Right ventricle myocardium inferior (tissue), 1 donor: ENCODE measurements at places on chromosomes 6 and 20. TPM values are rescaled to one million over a fixed set of nuclear protein-coding genes. Genes with fewer than 3 reads are reported as not detected.

Gene PRRT1
- total RNA-seq = 0.46 TPM

Gene ADGB
- total RNA-seq = not detected

Gene APOBEC2
- total RNA-seq = 246 TPM

Gene POPDC3
- total RNA-seq = 47.8 TPM

Gene ADTRP
- total RNA-seq = not detected

DNA sequence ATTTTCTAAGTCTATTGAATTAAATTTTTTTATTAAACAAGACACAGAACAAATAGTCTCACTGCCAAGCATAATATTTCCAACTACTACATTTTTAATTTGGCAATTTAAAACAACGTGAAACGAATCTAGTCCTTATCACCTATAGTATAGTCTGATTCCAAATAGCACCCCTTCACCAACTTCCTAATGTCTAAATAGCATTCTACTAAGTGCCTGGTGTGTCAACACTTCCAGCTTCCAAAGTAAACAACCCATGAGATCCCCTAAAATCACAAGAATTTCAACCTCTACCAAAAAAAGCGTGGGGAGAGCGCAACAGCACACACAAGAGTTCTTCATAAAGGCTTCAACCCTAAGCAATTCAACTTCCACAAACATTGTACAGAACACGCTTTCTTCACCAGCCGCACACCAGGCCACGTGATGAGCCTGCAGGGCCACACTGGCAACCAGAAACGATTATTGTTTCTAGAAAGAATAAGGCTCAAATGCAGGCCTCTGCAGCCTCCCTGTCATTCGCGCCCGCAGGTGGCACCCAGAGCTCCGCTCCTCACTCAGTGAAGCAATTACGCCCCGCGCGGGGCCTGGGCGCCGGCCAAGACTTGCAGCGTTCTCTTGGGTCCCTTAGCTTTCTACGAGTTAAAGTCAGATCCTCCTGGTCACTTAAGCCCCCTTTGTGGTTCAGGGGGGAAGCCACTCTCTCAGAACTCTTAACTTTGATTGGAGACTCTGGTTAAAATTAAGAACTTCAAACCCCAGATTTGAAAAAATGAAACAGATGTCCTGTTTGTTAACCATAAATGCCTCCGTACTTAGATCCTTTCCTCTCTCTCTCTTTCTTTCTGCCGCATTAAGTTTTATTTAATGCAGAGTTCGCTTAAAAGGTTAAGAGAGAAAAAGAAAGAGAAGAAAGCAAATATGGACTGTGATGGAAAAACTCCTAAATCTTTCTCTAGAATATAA is 18.3 kb downstream of the SIM1 start:
- DNase-seq = no peak

- no peak for DNase-seq
Measured at GRCh38 chr6:80792151-80792550, 685.7 kb downstream of the BCKDHB start.

DNA sequence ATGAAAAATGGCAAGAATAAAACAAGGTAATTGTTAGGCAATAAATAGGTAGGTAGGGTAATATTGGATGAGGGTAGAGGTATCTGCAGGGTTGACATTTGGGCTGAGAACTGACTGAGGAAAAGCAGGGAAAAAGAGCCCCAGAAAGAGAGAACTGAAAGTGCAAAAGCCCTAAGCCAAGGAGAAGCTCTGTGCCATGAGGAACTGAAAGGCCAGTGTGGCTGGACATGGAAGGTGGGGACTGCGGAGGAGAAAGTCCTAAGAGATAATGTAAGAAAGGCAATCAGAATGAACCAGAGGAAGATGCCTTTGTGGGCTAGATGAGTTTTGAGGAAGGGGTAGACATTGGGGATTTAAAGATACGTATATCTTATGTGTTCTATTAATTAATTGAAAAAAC is 9.9 kb upstream of the HIVEP2 start:
- peak; percentile 32 for DNase-seq

- DNase-seq = no peak
Measured at GRCh38 chr6:147510929-147511590, 2.6 kb downstream of the SAMD5 start.

- no peak for DNase-seq
Measured at GRCh38 chr6:44024574-44025219, 102.6 kb downstream of the MRPL14 start.

DNA sequence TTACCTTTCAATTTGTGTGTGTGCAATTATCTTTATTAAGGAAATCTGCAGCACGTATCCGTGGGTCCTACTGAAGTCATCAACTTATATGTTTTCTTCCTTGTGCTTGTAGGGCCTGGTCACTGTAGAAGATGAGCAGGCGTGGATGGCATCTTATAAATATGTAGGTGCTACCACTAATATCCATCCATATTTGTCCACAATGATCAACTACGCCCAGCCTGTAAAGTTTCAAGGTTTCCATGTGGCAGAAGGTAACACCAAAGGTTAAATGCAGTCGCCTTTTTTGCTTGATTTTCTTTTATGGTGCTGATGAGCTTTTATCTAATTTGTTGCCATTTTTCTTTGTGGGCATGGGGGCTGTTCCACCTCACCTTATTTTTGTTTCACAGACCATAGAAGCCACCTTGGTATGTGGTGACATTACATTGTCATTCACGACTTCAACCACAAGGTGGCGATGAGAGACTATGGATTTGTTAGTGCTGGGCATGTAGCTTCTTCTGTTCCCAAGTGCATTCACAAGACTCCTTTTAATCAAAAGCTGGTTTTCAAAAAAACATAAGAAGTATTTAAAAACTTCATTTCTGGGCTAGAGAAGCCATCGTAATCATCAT is 106.5 kb upstream of the LAMP5 start:
- DNase-seq = no peak

DNA sequence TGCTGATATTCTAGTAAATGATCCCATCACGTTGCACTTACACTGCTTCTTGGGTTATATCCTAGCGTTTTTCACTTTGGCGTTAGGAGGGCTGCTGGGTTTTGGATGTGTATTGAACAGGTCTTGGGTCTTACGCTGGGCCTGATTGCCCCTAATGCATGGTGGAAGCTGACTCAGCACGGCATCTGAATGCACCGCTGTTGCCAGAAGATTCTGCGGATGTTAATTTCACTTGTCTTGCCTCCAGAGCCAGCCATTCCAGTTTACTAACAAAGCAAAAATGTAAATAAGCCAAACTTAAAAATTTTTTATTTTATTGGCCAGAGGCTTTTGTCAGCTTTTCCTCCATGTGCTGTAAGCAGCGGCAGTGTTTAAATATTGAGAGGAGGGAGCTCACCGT is 233.5 kb downstream of the TMEM242 start:
- DNase-seq = no peak

DNA sequence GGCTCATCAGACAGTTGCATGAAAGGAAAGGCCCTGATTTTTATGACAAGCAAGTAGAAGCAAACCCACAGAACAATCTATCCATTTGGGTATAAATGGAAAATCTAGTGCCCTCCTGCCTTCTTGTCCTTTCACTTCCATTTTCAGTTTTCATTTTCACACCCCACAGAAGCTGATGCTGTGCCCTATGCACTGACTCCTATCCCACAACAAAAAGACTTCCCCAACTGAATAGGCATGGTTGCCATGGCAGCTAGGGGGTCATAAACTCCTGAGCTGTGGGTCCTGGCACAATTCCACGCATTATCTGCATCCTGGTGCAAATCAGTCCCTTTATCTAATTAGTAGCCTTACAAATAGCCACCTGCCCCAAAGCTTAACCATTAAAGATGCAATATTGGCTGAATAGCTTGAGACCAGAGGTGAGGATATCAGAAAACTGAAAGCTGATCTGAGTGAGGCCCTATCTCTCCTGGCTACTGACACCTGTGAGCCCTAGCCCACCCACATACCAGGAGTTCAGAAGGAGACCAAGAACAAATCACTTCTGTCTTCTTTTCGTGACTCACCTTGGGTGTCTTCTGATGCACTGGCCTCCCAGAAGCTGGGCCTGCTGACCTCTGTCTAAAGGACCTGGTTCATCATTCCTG is 34.9 kb upstream of the HEY2 start:
- no peak for DNase-seq

DNA sequence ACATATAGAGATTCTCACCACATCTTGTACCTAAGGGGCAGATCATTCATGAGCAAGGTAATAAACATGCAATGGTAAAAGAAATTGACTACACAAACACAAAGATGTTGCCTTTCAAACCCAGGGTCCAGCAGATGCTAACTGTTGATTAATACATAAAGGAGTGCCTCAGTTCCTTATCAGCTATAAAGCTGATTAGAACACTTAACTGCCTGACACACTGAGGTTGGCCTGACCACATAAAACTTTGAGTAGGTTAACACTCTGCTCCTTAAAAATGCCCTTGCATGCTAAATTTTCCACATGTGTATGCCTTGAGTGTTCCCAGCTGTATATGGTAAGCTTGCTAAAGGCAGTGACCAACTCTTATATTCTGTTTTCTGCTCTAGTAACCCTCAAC is 14.9 kb downstream of the CRISP2 start:
- DNase-seq = no peak

DNA sequence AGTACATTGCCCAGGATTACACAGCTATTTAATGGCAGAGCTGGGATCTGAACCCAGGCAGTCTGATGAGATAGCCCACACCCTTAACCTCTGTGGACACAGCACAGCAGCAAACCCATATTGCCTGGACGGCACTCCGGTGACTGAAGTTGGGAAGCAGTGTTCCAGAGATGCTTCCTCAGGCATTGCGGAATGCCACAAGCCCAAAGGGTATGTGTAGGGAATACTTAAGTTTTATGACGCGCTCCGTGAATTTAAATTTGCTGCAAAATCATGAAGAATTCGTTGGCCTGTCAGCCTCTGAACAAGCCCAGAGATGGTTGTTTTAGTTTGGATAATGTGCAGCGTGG is 46.4 kb downstream of the PSMG4 start:
- no peak for DNase-seq

GRCh38 chr6:8536122-8536521 is 100.8 kb upstream of the SLC35B3 start:
- DNase-seq = no peak

- no peak for DNase-seq
Measured at GRCh38 chr6:15434263-15434662, 188.4 kb downstream of the JARID2 start.

- no peak for DNase-seq
Measured at GRCh38 chr20:9218531-9218961, 149.7 kb downstream of the PLCB4 start.

- no peak for DNase-seq
Measured at GRCh38 chr20:57928181-57928967, 218.6 kb upstream of the PMEPA1 start.

GRCh38 chr20:32988008-32988407 is 16.2 kb downstream of the SUN5 start:
- DNase-seq = no peak

DNA sequence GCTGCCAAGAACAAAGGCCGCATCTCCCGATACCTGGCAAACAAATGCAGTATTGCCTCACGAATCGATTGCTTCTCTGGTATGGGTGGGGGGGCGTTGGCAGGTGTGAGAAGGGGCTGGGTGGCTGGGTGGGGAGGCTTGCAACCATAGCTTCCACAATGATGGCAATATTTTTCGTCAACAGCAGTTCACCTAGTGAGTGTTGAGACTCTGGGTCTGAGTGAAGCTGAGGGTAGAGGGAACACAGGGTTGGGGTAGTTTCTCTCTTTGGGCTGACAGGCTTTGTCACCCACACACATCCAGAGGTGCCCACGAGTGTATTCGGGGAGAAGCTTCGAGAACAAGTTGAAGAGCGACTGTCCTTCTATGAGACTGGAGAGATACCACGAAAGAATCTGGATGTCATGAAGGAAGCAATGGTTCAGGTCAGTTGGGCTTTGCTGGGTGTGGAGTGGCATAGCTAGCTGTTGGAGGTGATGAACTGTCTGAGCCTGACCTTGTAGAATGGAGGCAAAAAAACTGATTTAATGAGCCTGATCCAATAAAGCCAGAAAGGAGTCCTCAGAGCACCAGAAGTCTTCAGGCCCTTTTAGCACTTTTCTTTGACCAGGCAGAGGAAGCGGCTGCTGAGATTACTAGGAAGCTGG is 4.2 kb downstream of the NOP56 start:
- no peak for DNase-seq

GRCh38 chr6:145631374-145631773 is 103.9 kb downstream of the EPM2A start:
- no peak for DNase-seq

DNA sequence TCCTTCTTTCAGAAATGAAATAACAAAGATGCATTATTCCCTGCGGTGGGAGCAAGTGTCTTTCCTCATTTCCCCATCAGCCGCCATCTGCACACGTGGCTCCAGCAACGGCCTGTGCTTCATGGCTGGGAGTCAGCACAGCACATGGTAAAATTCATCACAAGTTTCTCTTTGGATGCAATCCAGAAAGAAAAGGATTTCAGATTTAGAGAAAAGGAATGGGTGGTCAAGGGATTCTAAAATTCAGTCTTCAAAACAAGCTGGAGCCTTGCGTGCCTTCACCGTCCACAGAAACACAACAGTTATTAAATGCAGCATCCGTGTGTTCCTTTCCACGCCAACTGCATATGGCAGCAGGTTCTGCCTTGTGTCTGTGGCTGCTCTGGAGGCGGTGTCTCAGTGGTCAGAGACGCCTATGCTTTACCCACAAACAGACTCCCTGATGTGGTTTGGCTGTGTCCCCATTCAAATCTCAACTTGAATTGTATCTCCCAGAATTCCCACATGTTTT is 107.6 kb downstream of the THBS2 start:
- peak; percentile 50 for DNase-seq
